Dorsolateral prefrontal cortex (tissue), 122 donors: ENCODE measurements at places on chromosomes 13 and 19. TPM values are rescaled to one million over a fixed set of nuclear protein-coding genes. Genes with fewer than 3 reads are reported as not detected.

SYCN gene
- not detected for total RNA-seq

SLC10A2 gene
- not detected for total RNA-seq

PDCD5 gene
- 67.5 TPM for total RNA-seq

SERPINE3 gene
- not detected for total RNA-seq

ZNF253 gene
- total RNA-seq, result 29.6 TPM

- peak; percentile 32 for DNase-seq
These were observed 67.4 kb downstream of the GGACT start for GRCh38 chr13:100520936-100521850.

DNA sequence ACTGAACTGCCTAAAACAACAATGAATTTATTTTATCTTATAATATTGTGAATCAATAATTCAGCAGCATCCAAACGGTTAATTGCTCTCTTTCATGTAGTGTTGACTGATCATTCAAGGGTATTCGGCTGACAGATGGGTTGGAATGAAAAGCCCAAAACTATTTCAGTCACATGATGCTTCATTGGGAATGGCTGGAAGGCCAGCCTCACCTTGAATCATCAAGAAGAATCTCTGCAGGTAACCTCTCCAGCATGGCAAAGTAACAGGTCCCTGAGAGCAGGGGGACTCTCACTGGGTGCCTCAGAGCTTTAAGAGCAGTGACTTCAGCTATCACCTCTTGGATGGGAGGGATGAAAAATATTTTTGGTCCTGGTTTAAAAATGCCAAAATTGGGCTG lies 1395.7 kb downstream of the OLFM4 start:
- DNase-seq, result no peak

DNA sequence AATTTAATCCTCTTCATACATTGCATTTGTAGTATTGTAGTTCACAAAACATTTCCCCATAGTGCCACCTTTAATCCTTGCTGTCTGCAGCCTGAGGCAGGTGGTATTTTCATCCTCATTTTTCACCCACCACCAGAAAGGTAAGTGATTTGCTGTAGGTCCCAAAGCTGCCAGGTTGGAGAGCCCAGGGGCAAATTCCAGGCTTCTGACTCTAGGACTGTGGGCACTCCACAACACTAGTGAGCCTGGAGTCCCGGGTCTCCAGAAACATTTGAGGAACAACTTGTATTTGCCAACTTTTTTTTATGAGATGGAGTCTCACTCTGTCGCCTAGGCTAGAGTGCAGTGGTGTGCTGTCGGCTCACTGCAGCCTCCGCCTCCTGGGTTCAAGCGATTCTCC lies 6.2 kb downstream of the ILF3 start:
- DNase-seq, result no peak

DNA sequence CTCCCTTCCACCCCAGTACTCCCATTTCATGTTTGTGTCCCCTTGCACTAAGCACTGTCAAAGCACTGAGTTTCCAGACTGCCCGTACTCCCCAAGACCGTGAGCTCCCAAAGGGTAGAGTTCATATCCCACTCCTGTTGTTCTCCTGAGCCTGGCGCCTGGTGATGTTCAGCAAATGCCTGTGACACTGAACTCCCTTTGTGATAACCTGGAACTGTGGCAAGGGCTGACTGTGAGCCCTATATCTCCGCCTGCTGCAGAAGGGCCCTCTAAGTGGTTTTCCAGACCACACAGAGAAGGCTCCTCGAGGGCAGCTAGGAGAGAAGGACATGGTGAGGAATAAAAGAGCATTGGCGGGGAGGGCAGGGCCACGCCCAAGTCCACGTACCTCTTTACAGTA lies 67.5 kb downstream of the ATP7B start:
- DNase-seq, result no peak

DNA sequence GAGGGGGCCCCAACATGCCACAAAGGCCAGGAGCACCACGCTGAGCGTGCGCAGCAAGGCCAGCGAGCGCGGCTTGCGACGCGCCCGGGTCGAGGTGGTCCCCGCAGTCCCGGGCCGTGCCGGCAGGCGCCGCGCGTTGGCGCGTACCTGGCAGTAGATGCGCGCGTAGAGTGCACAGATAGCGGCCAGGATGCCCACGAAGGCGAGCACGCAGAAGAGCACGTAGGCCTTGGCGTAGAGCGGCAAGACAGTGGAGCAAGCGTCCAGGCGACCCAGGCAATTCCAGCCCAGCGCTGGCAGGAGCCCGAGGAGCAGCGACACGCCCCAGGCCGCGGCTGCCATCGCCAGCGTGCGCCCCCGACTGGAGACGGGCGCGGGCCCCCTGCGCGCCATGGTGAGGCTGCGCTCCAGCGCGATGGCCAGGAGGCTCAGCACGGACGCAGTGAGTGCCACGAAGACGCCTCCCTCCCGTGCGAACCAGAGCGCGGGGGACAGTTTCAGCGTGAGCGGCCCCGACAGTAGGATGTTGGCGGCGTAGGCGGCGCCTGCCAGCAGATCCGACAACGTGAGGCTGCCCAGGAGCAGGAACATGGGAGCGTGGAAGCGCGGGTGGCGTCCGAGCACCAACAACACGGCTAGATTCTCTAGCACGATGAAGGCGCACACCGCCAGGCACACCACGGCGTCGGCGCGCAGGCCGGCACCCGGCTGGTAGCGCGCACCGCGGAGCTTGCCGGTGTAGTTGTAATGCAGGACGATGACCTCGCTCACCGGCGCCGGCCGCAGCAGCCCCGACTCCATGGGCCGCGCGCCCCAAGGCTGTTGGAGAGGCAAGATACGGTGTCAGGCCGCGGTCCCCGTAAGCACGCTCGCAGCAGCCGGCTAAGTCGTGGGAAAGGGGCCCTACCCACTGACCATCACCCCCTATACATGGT lies 2.8 kb downstream of the S1PR5 start:
- DNase-seq, result no peak

DNA sequence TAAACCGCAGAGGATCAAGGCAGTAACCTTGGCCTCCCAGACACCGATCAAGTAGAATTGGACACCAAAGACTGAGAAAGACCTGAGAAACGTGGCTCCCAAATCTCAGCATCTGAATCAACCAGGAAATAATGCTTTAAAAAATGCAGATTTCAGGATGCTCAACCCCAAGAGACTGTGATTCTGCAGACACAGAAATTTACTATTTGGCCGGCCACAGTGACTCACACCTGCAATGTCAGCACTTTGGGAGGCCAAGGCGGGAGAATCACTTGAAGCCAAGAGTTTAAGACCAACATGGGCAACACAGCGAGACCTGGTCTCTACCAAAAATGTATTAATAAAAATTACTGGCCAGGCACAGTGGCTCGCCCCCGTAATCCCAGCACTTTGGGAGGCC lies 6.2 kb downstream of the ABCC4 start:
- DNase-seq, result no peak

DNA sequence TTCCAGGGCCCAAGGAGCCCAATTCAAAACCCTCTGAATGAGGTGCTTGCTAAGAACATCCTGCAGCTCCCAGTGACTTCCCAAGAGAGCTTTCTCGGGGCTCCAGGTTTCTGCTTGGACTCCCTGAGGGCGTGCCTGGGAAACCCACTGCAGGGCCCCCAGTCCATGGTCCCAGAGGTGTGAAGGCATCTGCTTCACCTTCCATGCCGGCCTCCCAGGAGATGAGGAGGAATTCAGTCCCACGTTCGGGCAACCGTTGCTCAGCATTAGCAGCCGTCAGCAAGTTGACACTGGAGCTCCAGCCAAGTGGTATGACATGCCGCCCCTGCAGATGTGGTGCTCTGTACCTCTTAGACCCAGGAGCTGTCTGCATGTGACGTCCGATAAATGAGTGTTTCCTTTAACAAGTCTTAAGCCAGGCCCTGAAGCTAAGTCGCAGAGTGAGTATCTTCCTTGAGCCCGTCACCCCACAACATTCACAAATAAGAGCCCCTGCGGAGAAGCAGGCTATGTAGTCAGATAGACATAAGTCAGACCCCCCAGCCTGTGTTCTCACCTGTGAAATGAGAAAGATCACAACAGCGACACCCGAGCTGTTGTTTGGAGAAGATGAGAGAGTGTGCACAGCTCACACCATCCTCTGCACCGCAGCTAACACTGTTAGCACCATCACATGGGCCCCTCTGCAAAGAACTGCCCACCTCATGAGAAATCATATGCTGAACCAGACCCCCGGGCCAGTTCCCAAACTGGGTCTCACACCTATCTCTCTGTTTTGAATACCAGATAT lies 150.3 kb downstream of the KATNAL1 start:
- no peak for DNase-seq

DNA sequence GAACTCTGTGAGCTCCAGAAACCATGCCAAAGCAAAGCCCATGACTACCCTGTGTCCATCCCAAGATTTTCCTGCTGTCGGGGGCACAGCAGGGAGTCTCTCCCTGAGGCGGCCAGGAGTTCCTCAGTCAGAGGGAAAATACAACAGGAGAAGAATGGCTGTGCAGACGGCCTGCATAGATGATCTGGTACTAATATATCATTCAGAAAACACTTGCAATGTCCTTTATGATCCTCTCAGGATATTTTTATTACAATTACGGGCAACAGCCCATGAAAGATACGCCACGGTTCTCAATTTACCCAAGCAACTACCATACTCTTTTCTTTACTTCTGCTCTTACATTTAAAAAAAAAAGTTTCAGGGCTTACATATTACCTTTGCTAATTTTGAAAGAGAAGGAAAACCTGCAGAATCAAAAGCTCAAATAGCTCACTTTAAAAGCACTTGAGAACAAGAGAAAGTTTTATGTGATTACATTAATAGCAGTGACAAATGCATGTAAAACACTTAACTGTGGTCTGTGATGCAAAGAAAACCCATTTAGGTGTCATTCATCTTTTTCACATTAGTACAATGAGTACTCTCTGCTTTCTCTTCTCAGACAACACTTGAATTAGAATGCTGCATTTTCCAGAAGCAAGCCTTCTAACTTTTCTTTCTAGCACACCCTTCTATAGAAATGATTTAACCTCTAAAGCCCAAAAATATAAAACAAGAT lies 460.8 kb downstream of the KLF5 start:
- DNase-seq, result no peak

DNA sequence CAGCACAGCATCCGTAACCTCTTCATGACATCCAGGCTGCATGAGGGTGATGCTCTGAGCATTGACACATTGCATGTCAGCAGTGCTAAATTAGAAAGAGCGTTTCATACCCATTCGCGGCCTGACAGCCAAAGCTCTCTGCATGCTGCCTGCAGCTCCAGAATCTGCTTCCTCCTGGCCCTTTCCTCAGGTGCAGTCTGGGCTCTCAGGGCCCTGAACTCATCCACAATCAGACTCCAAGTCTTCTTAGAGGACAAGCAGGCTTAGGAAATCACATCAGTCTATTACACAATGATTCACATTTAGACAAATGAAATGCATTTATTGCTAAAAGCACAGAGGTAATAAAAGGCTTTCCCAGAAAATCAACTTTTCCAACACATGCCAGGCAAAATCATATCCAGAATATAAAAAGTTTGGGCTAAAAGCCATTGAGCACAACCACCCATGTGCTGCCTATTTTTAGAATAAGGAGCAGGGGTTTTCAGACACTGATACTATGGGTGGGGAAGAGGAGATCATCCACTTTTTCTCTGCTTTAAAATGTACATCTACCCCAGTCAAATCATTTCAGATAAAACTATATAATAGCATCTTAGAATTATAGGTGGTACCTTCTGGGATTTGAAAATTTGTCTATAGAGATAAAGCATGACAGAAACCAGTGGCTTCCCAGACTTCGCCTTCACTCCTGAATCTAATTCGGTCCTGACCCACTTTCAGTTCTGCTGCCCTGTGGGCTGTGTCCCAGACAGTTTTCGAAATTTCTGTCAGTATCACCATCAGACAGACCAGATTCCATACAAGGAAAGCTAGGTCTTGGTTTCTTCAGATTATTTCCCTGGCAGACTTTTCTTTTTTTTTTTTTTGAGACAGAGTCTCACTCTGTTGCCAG lies 109.3 kb downstream of the COL4A2 start:
- DNase-seq, result no peak

DNA sequence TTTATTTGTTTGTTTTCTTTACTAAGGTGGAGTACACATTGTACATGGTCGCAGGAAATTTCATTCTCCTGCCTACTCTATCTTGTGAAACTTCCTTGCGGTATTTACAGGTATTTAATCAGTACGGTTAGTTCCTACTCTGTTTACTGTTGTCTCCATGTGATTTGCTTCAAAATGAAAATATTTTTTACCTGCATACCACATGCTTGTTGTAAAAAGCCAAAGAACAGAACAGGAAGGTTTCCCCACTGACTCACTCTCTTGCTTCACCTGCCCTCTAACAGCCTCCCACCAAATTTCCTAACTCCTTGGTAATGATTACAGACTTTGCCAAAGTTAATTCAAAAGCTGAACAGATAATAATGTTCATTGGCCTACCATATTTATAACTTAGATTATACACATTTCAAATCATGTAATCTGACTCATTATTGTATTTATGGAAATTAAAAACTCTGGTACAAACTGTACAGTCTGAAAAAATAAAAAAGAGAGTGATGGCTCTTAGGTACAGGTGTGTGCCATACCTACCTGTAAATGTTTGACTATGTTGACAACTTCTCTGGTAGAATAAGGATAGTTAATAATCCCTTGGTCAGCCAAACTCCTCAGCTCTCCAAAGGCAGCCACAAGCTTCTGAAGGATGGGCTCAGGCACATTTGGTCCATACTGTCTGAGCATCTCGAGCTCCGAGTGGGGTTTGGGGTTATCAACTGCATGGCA lies 239.9 kb downstream of the VWA8 start:
- DNase-seq, result no peak

GRCh38 chr13:110551284-110551683 lies 10.2 kb downstream of the RAB20 start:
- no peak for DNase-seq

DNA sequence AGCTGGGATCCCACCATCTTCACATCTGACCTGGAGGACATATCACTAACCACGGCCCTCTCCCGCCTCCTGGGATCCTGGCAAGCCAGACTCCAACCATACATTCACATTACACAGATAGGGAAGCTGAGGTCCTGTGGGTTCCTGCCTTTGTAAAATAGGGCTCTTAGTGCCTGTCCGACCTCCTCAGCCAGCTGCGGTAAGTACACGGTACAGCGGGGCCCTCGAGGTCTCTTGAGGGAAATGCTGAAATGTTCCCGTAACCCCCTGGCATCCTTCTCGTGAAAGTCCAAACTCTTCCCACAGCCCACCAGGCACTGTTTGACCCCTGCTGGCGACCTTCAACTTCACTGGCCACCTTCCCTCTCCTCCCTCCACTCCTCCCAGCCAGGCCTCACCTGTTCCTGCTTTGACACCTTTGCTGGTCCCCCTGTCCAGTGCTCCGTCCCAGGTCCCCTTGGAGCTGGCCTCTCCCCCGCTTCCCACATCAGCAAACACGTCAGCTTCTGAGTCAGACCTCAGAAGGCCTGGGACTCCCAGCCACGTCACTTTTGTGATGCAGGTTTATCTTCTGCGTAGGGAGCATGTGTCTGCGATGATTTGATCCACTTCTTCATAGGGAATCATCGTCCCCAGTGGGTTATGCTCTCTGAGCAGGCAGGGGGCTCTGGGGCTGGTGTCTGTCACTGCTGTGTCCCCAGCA lies 8.8 kb upstream of the GNG7 start:
- no peak for DNase-seq

DNA sequence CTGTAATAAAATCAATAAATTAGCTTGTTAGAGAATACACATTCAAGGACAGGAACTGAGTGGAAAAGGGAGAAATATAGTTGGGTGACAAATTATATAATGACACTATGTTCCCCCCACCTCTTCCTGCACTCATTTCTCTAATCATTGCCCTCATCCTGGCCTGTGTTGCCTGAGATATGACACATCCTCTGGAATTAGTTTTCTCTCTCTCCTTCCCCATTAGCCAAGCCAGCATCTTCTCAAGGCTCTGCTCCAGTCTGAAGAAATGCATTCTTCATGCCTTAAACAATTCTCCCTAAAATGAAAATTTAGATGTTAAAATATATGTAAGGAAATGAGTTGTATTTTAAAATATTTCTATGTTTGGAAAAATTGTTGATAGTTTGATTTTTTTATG lies 280.3 kb downstream of the POU4F1 start:
- DNase-seq, result no peak

- no peak for DNase-seq
These were observed 106.8 kb downstream of the DHRS12 start for GRCh38 chr13:51697181-51697580.
